ENCODE measurements at places on chromosomes 6 and 20. TPM values are rescaled to one million over a fixed set of nuclear protein-coding genes. Genes with fewer than 3 reads are reported as not detected.

DNA sequence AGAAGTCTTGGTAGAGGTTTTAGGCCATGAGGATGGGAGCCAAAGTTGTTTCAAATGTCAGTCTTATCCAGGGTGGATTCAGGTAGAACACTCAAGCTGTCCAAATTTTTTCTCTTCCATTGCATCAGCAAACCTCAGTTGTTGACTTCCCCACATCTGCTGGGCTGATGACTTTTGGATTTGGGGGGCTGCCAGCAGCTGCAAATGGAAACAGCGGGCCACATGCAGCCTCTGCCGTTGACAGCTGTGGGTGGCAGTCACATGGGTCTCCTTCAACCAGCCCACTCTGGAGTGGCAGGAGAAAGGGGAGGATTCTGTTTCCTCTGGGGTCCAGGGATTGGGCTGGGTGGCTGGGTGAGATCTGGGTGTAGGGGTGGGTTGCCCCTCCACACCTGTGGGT lies 5.8 kb upstream of the MLN start:
- no peak for DNase-seq

- no peak for DNase-seq
Measured at GRCh38 chr6:19210849-19211590, 626.1 kb upstream of the ID4 start.

DNA sequence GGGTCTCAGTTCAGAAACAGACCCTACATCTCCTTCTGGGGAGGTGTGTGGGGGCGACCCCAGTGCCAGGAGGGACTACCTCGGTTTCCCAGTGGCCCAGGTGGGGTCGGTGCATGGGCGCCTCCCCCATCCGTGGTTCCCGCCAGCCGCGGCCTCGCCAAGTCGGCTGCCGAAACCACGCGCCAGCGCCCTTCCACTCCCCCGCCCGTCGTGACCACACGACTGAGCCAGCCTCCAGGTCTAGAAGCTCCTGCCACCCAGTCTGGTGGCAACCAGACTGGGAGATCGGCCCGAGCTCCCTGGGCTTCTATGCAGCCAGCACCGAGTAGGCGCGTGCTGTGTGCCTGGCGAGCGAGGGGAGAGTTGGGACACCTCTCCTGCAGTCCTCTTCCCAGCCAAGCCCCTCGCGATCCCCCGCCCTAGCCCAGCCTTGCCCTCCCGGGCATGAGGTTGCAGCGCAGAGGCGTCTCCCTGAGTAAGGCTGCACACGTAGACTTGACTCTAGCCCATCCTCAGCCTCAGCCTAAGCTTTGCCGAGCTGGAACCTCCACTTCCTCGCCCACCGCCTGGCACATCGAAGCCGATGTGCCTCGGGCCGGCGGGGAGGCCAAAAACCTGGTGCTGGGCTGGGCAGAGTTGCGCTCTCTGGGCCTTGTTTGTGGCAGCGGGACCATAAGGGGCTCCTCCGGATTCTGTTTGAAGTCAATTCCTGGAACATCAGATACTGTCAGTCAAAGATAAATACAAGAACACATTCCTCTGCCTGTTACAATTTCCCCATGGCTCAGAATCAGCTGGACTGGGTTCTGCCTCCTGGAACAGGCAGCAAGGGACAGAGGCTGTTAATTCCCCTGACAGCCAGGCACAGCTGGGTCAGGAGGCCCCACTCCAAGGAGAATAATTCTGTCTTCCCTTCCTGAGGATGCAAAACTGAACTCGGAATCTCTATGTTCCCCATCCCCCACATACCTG lies 1.5 kb upstream of the CPNE5 start:
- no peak for DNase-seq

- no peak for DNase-seq
Measured at GRCh38 chr20:63833776-63834490, 2.9 kb upstream of the ZBTB46 start.

GRCh38 chr6:104601721-104602120 lies 258.0 kb downstream of the HACE1 start:
- DNase-seq, result no peak

GRCh38 chr20:19015351-19016139 lies 196.9 kb upstream of the SLC24A3 start:
- DNase-seq, result no peak

- DNase-seq, result no peak
Measured at GRCh38 chr6:68237205-68237604, 397.9 kb upstream of the ADGRB3 start.

GRCh38 chr6:25202504-25202903 lies 76.7 kb upstream of the CARMIL1 start:
- DNase-seq, result no peak

DNA sequence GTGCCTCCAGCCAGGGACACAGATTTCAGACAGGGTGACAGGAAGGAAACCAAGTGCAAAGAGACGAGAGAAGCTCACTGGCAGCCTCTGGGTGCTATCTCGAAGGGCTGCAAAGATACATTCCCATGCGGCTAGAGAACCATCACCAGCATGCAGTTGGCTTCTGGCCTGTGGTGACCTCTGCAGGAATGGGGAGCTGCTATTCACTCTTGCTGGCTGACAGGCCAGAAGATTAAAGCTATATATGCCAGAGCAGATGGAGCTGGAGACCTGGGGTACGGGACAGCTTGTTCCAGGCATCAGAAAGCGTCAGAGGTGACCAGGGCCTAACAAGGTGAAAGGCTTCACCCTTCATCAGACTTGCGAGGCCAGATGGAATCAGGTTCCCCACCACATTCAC lies 20.0 kb downstream of the MAP1LC3A start:
- DNase-seq, result no peak

DNA sequence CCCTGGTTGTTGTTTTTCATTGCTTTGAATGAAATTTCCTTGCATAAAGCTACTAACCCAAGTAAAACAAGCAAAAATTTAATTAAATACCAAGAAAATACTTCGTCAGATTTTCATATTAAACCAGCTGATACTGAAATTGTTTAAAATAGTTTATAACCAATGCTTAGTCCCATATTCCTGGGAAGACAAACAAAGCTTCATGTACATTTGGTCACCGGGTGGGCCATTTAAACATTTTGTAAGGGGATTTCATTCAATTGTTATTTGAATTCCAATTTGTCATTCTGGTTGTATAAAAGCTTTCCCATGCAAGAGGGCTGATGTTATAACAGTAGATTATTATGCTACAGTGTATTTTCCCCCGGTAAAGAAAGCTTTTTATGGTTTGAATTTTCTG lies 578 bp upstream of the RBBP9 start:
- no peak for DNase-seq

- peak; percentile 27 for DNase-seq
Measured at GRCh38 chr20:40945754-40946450, 82.7 kb upstream of the TOP1 start.

GRCh38 chr6:43798688-43799444 lies 28.9 kb downstream of the VEGFA start:
- DNase-seq, result no peak

- DNase-seq, result no peak
Measured at GRCh38 chr6:32188381-32189068, 1.5 kb downstream of the PBX2 start.

PSORS1C2 gene
- total RNA-seq, result not detected

ZNF311 gene
- total RNA-seq, result 8.9 TPM

POFUT1 gene
- 18.1 TPM for total RNA-seq

ASCC3 gene
- total RNA-seq, result 44.6 TPM

BHLHE23 gene
- total RNA-seq, result not detected

Measured in occipital lobe (tissue), 3 donors.